Karpas-422 (cell line): ENCODE measurements at places on chromosomes 3 and 15. TPM values are rescaled to one million over a fixed set of nuclear protein-coding genes. Genes with fewer than 3 reads are reported as not detected.

DNA sequence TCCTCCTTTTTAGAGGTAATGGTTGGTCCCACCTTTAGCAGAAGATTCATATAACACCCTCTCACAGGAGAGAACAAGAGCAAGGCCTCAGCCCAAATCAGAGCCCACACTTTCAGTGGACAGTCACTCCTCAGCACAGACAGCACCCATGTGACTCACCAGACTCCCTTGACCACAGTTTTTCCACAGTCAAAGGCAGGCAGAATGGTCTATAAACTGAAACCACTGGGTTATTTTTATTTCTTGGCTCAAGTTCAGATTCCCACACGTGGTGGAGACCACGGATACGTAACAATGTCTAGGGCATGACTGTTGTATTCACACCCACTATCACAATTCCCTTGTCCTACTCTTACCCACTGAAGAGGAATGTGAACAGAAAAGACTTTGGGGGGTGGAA is 237.8 kb upstream of the UBE2E1 start:
- no peak for DNase-seq

DNA sequence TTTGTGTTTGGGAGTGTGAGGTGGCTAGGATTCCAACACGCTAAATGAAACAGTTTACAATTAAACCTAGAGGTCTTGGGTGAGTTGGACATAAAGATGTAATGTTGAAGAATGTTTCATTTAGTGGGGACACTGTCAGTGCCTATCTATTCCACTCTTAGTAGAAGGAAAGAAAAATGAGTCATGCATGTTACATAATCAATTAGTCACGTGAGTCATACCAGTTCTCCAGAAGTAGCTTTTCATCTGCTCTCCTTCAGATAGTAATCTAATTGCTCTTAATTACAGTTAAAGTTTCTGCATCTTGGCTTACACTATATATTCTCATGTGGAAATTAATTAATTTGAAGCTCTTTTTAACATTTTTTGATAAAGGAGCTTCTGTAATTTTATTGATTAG is 115.7 kb upstream of the P2RY1 start:
- DNase-seq = no peak

- no peak for DNase-seq
These were observed 136.2 kb downstream of the MBNL1 start for GRCh38 chr3:152404976-152405375.

The GPX1 gene
- total RNA-seq = 89.0 and 127 TPM in 2 replicates
